ENCODE measurements at places on chromosomes 7 and 10.

DNA sequence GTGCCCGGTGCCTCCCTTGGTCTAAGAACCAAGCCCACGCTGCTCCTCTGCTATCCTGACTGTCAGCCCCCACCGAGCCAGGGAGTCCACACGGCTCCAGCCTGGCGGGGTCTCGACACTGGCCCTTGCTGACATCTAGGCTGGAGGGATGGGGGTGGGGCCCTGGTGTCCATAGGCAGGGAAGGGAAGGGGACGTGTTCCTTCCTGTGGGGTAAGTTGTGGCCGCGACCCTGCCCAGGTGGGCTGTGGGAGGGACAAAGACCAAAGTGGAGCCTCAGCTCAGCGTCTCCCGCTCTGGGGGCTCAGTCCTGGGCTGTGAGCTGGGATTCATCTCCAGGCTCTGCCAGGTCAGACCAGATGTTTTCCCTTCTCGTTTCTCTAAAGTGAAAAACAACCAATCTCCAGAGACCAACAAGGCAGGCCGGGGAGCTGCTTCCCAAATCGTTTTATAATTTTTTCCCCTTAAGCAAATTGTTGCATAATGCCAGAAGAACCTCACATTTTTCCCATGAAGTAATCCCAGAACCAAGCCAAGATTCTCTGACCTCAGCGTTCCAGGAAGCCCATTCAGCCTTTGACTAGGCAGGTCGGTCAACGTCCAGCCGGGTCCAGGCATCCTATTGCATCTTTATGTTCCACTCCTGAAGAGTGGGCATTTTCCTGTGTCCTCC, 101.2 kb downstream of the RGS10 start:
- DNase-seq = no peak

DNA sequence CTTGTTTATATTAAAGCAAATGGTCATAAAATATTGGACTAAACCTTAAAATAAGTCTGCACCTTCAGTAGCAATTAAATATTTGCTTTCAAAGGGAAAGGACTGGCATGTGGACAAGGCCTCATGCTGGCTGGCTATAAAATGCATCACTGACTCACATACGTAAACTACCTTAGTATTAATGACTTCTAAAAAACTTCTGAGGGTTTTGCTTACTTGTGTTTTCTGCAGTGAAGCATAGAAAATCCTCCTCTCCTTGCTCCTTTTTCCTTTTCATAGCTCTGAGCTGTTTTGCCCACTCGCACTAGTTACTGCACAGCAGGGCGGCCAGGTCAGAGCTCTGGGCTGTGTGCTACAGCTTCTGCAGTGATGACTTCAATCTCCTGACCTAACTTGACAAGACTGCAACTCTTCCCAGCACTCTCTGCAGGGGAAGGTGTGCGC, 82.3 kb downstream of the CUL2 start:
- DNase-seq = no peak

DNA sequence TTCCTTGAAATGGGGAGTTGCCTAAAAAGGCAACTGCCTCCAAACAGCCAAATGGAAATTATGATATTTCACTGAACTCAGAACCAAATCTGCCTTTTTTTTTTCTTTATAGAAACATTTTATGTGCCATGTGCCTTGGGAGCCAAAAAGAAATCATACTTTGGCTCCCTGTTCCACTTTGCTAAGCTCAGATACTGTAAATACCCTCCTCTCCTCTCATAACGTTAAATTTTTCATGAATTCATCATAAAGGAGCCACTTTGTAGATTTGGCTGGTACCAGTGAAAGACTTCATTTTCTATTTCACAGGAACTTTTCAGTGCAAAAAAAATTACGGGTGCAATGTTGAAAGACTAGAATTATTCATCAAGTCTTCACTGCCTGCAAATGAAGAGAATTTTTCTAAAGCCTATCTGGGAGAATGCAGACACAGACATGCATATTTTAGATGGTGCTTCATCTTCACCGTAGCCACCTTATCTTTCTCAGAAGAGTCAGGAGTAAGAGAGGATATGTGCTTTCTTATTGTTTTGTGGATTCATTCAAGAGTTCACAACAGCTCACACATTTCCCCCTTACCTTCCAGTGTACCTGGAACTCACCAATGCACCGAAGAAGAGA, 742.3 kb upstream of the GALNT17 start:
- no peak for DNase-seq

DNA sequence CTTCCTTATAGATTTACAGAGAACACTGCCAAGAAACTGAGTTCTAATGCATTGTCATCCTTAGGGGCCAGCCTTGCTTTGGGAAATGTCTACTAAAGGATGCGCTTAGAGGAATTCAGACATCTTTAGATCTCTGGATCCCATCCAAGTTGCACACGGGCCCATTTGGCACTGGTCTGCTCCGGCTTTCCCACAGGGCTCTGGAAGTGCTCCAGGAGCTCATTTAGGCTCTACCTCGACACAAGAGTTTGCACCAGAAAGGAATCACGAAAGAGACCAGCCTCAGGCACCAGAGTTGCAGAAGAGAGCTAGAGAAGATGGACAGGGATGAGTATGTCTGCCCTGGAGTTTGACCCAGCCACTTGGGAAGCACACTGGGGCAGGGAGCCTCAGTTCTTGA, 150.1 kb upstream of the TMEM72 start:
- no peak for DNase-seq

- no peak for DNase-seq
Observed at GRCh38 chr7:130488392-130489139, 3.3 kb upstream of the MEST start.
